ENCODE measurements at places on chromosomes 13 and 19.

DNA sequence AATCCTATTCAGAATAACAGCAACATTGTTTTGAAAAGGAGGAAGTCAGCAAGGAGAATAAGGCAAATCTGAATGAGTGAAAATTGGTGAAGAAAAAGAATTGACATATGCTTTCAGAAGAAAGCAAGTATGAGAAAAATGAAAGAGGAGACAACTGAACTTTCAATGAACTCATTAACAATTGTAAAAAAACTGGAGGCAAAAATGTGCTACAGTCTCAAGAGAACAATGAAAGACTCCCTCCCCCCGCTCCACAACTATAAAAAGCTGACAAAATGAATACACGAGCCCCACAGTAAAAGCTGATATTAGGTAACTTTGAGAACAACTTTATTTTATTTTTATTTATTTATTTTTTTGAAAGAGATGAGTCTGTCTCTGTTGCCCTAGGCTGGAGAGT lies 373.1 kb downstream of the DIAPH3 start:
- no peak for DNase-seq

DNA sequence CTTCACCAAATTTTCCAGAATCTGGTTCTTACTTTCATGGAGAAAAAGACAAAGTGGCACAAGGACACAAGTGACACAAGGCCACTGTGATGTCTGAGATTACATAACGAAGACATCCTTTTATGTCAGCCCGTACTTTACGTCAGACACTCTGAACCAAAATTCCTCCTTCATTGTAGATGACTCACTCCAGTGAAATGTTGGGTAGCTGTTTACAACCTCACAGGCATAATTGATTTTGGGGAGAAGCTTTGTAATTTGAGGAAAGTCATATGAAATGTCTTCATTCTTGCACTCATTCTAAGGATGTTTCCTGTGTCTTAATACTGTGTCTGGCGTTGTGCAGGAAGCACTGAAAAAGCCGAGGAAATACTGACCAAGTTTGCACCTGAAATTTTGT lies 20.0 kb upstream of the LGALS14 start:
- DNase-seq: no peak

GRCh38 chr19:33627962-33628839 lies 6.4 kb downstream of the CHST8 start:
- DNase-seq: no peak

DNA sequence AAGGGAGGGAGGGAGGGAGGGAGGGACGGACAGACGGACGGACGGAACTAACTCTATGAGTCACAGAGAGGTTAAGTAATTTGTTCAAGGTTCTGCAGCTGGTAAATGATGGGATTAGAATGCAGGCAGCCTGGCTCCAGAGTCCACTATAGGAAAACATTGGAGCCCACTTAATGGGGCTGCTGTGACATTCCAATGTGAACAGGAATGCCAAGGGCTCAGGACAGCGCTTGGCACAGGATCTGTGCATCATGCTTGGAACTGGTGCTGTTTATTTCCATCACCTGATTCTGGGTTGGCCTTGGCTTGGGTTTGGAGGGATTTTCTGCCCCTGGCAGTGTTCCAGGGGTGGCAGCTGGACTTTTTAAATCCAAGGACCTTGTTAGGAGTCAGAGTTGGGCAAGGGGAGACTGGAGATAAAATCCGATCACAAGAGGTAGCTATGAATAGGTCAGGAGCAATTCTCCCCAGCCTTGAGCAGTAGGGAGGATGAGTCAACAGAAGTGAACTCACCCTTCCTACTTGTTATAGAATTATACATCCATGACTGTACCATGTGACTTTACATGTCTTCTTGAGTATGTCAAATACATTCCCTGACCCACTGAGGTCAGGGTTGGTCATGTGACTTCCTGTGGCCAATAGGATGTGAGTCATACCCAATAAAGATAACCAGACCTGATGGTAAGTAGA lies 7.8 kb upstream of the HIF3A start:
- no peak for DNase-seq

- no peak for DNase-seq
Measured at GRCh38 chr19:19594381-19594780, 24.1 kb downstream of the PBX4 start.

DNA sequence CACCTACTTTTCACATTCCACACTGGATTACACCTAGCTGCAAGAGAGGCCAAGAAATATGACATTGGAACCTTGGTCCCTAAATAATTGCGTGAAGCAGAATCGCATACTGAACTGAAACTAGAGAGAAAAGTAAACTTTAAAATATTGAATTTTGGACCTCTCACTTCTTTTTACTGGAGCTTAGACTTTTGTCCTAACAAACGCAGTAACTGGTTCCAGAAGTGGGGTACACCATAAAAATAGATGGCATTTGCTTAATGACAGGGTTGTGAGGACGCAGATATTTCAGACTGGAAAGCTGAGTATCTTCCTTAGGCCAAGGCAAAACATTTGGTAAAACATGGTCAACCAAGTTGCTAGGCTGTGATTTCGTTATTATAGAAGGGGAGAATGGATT lies 19.2 kb upstream of the TPM4 start:
- no peak for DNase-seq

DNA sequence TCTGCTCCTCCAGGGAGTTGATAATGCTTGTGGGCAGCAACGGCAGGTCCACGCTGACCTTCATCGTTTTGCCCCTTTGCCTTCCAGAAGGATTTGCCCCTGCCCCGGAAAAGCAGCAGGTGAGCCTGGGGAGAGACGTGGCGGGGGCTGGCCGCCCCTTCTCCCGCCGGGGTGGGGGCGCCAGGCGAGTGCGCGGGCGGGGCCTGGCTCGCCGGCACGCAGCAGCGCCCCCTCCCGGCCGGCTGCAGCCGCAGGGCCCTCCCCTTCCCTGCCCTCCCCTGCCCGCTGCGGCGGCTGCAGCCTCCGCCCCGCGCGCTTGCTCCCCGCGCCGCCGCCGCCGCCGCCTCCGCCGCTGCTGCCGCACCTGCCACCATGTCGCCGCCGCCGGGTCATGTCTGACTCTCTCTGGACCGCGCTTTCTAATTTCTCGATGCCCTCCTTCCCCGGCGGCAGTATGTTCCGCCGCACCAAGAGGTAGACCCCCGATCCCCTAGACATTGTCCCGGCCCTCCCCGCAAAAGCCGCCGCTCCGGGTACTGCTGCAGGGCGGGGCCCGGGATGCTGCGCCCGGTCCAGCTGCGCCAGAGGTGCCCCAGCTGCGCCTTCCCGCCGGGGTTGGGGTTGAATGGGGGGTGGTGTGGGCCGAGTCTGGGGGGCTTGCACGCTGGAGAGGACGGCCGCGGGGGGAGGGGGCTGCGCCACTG lies at the start of gene MAST1:
MAST1 (plus strand) TSS at position 334 of the 704 bp plus-strand sequence; CDS start at position 392, 58 bp downstream.
- peak; percentile 82 for DNase-seq

DNA sequence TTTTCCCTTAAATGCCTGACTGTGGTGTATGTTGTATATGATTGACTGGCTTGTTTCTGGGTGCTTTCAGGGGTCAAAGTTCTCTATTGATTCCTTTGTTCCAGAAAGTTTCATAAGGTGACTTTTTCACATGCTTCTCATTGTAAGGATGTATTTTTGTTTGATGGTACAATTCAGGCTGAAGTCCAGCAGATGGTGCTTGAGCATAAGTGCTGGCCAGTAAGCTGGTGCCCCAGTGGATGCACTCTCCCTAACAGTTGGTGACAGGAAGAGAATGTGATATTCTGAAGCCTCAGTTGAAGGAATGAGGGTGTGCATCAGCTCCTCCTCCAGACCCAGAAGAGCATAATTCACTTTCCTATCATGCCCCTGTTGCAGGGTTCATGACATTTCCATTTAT lies 1941.6 kb upstream of the PRR20A start:
- peak; percentile 43 for DNase-seq

DNA sequence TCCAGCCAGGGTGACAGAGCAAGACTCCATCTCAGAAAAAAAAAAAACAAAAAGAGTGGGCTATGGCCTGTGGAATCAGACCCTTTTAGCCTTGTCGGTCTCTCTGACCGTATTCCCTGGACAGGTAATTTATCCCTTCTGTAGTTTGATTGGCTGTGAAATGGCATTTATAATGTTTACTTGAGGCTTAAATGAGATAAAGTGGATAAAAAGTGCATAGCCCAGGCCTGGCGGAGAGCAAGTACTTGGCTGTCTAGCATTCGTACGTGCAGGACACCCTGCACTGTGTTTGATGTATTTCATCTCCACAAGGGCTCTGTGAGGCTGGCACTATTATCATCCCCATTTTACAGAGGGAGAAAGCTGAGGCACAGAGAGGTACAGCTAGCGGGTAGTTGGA lies 7.0 kb downstream of the NTN5 start:
- no peak for DNase-seq

GRCh38 chr13:58376775-58377174 lies 745.2 kb downstream of the PCDH17 start:
- no peak for DNase-seq

- no peak for DNase-seq
Measured at GRCh38 chr19:45446295-45446694, 21.5 kb upstream of the FOSB start.

DNA sequence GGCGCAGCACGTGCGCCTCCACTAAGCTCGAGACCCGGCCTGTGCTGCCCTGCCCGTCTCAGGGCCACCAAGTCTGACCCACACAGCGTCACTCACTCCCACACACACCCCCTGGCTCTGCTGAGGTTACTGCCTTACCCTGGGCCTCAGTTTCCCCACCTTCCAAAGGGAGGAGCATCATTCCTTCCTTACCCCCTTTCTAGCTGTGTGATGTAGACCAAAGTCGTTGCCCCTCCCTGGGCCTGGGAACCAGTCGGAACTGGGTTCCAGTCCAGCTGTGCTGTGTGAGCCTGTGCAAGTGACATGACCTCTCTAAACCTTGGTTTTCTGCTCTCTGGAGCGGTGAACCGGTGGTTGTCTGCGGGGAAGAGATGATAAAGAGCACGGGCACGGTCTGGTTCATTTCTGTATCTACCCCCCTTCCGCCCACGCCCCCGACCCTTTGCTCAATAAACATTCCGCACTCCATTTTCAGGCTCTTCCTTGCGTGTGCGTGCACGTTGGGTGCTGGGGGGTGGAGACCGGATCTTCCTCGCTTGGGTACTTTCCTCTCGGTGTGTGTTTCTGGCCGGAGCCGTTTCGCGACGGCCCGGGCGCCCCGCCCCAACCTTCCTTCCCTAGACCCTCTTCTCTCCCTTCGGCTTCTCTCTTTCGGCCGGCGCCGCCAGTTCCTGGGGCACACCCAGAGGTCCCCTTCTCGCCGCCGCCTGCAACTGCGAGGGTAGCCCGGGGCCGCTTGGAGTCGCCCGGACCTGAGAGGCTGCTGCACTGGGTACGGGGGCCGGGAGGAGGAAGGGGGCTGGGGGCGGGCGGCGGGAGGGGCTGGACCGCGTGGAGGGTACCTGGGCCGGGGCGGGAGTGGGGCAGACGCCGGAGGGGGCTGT lies at the start of gene ZNF581:
ZNF581 (plus strand) TSS at position 647 of the 884 bp plus-strand sequence. CDS start 923 bp downstream, outside the sequence.
- DNase-seq: peak; percentile 81

DNA sequence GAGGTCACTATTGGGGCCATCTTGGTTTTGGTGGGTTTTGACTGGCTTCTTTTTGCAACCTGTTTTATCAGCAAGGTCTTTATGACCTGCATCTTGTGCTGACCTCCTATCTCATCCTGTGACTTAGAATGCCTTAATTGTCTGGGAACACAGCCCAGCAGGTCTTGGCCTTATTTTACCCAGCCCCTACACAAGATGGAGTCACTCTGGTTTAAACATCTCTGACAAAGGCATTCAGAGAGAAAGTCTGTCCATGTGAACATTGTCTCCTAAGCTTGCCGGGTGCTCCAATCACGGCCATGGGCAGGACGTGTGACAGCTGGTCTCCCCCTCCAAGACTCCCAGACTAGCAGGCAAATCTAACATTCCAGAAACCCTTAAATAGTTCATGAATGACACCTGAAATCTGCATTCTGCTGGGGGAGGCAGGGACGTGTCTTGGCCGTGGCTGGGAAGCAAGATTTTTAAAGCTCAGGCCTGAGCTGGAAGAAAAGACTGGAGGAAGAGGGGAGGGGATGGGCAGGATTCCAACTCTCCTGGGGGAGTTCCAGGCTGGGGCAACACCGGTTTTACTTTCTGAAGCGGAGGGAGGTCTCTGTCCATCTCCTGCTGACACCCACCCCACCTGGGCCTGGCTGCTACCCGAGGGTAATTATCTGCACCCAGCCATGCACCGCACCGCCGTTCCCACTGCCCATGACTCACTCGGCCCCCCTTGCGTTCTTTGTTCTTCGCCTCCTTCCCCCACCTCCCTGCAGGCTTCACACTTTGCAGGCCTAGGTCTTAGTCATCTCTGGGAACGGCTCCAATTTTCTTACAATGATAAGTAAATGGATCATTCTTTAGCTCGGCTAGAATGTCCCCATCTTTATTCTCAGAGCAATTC lies 11.6 kb upstream of the OR1M1 start:
- DNase-seq: peak; percentile 55

- no peak for DNase-seq
Measured at GRCh38 chr19:38650911-38651584, 3.6 kb downstream of the ACTN4 start.

DNA sequence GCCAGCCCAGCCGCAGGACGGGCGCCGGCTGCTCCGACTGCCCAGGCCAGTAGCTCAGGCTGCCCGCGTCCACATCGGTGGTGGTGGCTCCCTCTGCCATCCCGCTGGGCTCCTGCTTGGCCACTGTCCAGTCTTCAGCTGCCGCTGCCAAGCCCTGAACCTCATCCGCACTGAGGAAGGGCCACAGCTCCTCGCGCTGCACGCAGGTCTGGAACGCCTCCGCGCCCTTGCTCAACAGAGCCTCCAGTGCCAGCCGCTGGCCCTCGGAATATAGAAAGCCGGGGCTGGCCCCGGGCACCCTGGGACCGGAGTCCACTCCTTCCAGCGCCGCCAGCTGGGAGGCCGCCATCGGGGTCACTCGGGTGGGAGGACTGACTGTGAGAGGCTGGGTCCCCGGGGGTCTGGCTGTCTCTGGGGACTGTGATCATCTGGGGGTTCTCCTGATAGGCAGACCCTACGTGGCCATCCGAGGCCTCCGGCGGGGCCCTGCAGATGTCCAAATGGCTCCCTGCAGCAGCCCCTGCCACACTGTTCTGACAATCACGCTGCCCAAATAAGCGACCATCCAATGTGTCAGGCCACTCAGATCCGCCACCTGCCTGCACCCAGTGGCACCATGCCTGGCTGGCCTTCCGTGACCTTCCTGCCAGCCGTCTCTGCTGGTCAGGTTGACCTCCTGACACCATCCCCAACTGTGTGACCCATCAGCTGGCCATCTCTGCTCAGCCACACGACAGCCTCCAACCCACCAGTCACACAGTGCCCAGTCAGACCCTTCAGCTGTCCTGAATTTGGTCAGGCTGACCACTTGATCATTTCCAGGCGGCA lies 1.6 kb downstream of the FAM83E start:
- peak; percentile 50 for DNase-seq

DNA sequence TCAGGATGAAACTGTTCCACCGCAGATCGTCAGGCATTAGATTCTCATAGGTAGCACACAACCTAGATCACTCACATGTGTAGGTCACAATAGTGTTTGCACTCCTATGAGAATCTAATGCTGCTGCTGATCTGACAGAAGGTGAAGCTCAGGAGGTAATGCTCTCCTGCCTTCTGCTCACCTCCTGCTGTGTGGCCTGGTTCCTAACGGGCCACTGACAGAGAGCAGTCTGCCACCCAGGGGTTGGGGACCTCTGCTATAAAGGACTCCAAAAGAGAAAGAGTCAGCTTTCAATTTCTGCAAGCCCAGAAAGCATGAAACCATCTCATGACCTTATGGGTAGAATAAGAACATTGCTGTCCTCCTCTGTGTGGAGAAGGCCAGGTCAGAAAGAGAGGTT lies 43.5 kb upstream of the PCCA start:
- DNase-seq: no peak

- DNase-seq: no peak
Measured at GRCh38 chr19:39553082-39553652, 13.2 kb upstream of the EID2 start.

GRCh38 chr19:41945135-41945766 lies 13.9 kb downstream of the RABAC1 start:
- DNase-seq: no peak

- DNase-seq: no peak
Measured at GRCh38 chr19:43799502-43800142, 2.6 kb downstream of the LYPD5 start.
